ENCODE measurements at places on chromosomes 6 and 20.

DNA sequence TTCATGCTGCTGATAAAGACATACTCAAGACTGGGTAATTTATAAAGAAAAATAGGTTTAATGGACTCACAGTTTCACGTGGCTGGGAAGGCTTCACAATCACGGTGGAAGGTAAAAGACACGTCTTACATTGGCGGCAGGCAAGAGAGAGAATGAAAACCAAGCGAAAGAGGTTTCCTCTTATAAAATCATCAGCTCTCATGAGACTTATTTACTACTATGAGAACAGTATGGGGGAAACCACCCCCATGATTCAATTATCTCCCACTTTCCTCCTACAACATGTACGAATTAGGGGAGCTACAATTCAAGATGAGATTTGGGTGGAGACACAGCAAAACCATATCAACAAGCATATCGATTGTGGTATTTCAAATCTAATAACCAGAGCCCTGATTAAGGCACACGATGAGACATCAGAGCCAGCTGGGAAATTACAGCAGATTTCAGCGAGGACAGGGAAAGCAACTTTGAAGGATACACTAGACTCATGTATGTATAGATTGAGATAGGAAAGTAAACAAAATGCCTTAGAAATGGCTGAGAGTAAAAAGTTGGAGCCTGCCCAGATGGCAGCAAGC, 129.8 kb upstream of the GJE1 start:
- DNase-seq = no peak

DNA sequence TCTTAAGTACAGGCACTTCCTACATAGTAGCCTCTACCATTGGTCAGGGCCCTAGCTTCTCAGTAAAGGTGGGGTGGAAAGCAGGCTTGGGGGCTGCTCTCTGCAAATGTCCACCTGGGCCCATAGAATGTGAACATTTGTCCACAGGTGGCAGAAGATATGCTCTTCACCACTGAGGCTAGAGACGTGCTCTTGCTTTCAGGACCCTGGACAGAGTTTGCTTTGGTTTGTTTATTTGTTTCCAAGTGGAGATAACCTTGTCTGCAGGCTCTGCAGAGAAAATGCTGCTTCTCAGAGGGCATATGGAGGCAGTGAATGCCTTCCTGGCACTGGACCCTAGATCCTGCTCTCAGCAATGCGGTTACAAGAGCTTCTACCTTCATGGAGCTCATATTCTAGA, 129.0 kb downstream of the F13A1 start:
- DNase-seq = no peak

DNA sequence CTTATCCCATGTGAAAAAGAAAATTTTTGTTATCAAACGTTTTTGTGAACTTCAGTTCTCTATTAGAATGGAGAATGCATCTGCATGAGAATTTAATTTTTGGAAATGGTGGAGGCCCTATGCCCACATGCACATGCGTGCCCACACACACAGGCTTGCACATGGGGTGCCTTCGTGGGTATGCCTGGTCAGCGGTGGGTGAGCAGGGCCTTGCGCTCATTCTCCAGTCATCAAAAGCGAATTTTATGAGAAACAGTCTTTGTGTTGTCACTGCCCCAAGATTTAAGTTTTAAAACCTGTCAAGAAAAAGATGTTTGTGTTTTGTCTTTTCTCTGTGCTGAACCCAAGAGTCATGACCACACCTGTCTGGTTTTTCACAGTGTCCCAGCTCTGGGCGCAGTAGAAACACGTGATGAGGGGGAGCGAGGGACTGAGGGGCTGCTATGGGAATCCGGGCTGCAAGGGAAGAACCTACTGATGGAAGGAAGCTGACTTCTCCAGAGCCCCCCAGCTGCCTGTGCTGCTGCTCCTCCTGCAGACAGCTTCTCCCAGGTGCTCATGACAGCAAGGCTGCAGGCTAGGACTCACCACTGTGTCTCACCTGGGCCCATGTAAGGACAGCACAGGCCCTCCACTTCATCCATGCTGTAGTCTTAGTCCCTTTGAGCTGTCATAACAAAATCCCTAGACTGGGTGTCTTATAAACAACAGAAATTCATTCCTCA, 153.6 kb downstream of the SYCP2 start:
- DNase-seq = no peak

- no peak for DNase-seq
These were observed 469.5 kb upstream of the NRSN1 start for GRCh38 chr6:23656255-23657194.

GRCh38 chr6:37432916-37433656, at the start of gene CMTR1:
Gene CMTR1 (plus strand): TSS chr6:37433221. CDS start chr6:37435630, 2,409 bp downstream.
- peak; percentile 89 for DNase-seq

GRCh38 chr20:2509794-2510193, 1.1 kb upstream of the ZNF343 start:
- DNase-seq = no peak

GRCh38 chr6:116073765-116074440, 13.2 kb upstream of the FRK start:
- DNase-seq = no peak

- DNase-seq = no peak
These were observed 227.4 kb downstream of the DLL1 start for GRCh38 chr6:170063431-170063830.

- DNase-seq = no peak
These were observed 203.0 kb downstream of the FARS2 start for GRCh38 chr6:5464099-5464885.

- no peak for DNase-seq
These were observed 130.7 kb downstream of the ALDH8A1 start for GRCh38 chr6:134819236-134819635.

DNA sequence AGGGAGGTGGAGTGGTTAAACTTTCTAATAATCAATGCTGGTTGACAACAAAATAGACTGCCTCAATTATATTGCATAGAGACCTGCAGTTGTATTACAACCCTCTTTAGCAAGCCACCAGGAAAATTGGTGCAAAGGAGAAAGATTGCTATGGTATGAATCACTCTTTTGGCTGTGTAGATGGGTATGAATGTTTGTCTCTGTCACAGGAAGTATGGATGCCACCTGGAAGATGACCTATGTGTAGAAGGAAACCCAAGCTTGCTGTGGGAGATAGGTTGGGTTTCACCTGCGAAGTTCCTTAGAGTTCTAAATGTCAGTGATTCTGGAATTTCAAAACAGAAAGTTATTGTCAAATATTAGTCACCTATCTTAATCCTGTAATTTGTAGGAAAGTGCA, 134.6 kb downstream of the SOBP start:
- DNase-seq = no peak

DNA sequence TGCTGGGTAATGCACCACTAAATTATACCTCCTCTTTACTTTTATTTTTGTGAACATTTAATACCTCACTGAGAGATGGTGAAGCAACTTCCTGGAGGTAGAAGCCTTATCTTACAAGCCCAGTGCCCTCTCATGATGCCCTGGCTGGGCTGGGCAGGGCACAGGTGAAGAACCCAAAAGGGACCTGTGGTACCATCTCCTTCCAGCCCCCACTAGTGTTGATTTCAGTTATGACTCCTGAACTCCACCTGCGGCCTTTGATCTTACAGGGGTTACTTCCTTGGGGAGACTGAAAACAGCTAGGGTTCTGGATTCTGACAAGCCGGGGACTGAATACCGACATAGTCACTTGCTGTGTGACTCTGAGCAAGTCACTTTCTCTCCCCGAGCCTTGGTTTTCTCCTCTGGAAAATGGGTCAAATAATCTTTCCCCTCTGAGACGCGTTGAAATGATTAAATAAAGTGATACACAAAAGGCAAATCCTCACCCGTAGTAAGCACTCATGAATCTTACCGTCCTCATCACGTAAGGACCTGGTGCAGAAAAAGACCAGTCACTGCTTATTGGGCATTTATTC, 1.2 kb downstream of the SLC13A3 start:
- DNase-seq = peak; percentile 9

DNA sequence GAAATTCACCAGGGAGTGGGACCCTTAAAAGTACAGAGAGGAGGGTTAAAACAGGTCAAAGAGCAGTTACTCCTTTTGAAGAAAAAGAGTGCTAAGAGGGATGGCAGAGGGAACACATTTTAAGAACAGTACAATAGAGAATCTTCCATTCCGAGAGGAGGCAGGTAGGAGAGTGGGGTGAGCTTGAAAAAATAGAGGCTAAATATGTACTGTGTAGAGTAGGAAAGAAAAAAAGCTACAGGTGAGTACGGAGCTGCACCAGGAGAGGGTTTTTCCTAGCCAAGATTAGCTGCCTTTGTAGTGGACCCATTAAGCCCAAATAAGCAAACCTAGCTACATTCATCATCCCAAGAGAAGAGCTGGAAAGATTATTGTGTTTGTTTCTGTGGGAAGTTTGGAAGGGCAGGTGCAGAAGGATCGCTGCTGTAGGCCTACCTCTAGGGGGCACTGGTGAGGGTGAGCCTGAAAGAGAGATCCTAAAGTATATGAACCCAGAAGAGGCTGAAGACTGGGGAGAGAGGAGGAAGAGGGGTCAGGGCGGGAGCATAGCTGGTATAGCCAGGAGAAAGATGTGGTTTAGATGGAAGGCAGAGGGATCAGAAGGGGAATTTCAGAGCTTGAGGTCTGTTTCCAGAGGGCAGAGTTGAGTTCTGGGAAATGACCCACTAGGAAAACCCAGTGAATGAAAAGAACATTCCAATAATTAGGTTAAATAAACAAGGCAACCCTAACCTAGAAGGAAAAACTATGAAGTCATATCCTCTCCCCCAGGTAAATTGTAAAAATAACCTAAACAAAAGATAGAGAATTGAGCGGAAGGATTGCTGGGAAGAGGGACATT, 50.2 kb upstream of the HINT3 start:
- DNase-seq = no peak

DNA sequence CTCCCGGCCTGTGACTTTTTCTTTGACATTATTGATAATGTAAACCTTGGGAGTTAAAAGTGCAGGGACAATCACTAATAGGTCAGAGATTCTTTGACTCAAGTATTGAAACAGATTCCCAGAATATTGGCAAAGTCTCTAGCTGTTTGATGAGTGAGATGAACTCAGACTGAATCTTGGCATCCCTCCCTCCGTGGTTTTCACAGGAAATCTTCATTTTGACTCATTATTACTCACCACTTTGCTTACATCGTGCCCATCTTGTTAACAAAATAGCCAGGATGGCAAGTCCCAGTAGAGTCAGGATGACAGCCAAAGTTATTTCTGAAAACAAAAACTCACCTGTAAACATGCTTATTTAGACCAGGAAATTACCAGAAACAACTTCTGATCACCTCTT, 2.0 kb downstream of the TSBP1 start:
- DNase-seq = no peak

DNA sequence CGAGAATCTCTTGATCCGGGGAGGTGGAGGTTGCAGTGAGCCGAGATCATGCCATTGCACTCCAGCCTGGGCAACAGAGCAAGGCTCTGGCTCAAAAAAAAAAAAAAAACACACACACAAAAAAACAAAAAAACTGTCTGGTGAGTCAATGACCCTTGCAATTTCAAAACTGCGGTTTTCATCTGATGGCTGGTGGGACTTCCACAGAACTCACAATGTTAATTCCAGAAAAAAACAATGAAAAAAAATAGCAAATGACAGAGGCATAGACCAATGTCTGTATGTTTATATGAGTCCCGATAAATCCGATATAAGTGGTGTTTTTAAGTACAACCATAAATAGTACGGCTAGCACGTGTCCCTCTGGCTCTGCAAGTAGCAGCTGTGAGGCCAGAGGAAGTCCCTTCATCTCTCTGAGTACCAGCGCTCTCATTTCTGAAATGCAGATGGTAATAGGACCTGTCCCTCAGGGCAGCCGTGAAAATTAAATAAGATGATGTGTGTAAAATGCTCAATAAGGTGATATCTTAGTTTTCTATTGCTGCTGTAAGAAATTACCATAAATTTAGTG, 21.9 kb upstream of the PTPN1 start:
- no peak for DNase-seq

GRCh38 chr6:116433206-116433712, 27.9 kb upstream of the CALHM6 start:
- DNase-seq = no peak

- no peak for DNase-seq
These were observed 1.4 kb upstream of the PCMTD2 start for GRCh38 chr20:64254156-64254555.

- DNase-seq = no peak
These were observed 30.3 kb downstream of the TBPL1 start for GRCh38 chr6:133983099-133983939.

DNA sequence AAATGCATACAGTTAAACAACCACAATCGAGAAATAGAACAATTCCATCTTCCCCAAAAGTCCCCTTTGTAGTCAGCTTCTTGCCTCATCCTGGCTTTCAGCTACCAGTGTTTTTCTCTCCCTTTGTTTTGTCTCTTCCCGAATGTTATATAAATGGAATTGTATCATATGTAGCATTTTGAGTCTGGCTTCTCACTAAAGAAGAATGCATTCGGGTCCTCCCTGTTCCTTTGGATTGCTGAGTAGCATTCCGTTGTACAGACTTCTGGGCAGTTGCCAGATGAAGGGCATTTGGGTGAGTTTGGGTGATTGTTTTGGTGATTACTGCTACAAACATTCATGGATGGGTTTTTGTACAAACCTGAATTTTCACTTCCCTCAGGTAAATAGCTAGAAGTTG, 27.8 kb downstream of the PRPH2 start:
- no peak for DNase-seq

- DNase-seq = peak; percentile 9
These were observed 128.9 kb downstream of the SCML4 start for GRCh38 chr6:107695061-107695720.

- no peak for DNase-seq
These were observed 587.9 kb upstream of the FLRT3 start for GRCh38 chr20:14925300-14925699.

All from lower leg skin (tissue), 4 donors.